ENCODE measurements at places on chromosomes 11 and 22. TPM values are rescaled to one million over a fixed set of nuclear protein-coding genes. Genes with fewer than 3 reads are reported as not detected.

Gene SLC2A11
- 12.7 TPM for total RNA-seq

Gene DLG2
- 2.8 TPM for total RNA-seq

Gene BSX
- total RNA-seq, result not detected

Gene P2RX6
- total RNA-seq, result 11.5 TPM

Gene GDPD4
- total RNA-seq, result not detected

Gene LARGE2
- not detected for total RNA-seq
